ENCODE measurements at places on chromosomes 2 and 18.

DNA sequence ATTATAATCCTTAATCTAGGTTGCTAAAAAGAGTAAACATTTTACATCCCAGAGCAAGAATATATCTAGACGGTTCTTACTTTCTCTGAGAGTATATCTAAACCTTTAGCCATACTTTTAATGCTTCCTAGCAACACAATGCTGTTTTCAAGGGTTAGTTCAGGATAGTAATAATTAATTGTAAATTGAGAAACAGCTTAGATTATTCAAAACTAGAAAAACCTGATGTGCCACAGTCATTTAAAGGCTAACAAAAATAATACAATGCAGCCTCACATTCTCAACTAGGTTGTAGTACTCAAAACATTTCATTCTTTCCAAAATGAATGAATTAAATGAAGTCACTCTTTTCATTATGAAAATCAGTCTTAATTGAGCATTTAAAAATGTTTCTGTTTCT, 103.2 kb upstream of the OTX1 start:
- DNase-seq: no peak

DNA sequence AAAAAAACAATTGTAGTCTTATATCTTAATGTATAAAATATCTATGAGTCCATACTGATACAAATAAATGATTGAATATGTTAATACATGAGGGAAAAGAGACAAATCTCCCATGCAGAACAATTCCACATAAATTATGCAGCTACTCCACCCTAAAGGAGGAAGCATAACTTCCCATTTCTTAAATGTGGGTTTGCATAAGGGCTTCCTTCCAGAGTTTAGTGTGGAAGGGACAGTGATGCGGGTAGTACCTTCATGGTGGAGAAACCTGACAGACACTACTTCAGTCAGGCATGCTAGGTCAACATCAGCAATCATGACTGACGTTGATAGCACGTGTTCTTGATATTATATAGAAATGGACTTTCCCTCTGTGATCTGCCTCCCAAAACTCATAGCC, 146.9 kb upstream of the STON1 start:
- DNase-seq: no peak

GRCh38 chr2:15842758-15843666, 97.3 kb upstream of the MYCN start:
- no peak for DNase-seq

- no peak for DNase-seq
Measured at GRCh38 chr18:6284761-6285160, 129.9 kb downstream of the L3MBTL4 start.

- DNase-seq: no peak
Measured at GRCh38 chr2:216293883-216294282, 78.4 kb downstream of the MARCHF4 start.

GRCh38 chr2:69434753-69435152, 2.5 kb downstream of the NFU1 start:
- no peak for DNase-seq

DNA sequence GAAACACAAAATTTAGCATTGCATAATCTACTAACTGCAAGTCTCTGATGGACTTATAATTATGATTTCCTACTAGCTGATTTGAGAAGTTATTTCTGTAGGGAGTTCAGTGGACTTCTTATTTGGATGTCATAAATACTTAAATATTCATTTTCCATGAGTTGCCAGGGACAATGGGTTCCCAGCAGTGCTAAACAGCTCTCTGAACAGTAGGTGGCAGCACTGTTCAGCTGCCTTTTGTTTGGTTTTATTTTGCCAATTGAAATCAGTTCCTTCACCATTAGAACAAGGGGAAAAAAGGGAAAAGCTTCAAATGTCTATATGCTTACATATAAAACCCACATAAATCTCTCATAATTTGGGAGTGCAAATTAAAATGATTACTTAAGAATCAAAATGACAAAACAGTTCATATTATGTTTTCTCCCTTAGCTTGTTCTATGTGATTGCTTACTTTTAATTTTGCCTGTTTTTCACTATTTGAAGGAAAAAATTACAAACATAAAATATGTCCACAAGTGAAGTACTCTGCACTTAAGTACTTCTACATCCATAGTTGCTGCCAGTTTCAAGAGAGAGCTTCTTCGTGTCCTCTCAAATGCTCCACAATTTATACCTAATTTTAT, 898.9 kb downstream of the CPS1 start:
- peak; percentile 26 for DNase-seq

GRCh38 chr2:190634381-190634780, 14.5 kb upstream of the NAB1 start:
- no peak for DNase-seq

DNA sequence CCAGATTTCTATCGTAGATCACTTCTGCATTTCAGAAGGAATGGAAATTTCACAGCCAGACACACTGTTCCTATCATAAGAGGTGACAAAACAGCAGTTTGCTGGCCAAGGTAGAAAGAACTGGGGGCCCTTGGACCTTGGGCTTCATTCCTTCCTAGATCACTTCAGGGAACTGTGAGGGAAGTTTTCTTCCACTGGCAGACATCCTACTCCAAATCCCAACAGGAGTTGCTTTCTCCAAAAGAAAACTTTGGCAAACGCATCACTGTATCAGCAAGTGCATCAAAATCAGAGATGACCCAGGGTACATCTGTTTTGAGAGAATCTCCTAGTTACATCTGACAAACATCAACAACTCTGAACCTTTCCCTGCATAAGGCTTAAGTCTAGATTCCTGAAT, 348.4 kb upstream of the KLHL29 start:
- no peak for DNase-seq

- no peak for DNase-seq
Measured at GRCh38 chr2:200814276-200814815, 2.6 kb downstream of the BZW1 start.

GRCh38 chr2:237097911-237098702, 12.4 kb downstream of the COPS8 start:
- DNase-seq: peak; percentile 92

DNA sequence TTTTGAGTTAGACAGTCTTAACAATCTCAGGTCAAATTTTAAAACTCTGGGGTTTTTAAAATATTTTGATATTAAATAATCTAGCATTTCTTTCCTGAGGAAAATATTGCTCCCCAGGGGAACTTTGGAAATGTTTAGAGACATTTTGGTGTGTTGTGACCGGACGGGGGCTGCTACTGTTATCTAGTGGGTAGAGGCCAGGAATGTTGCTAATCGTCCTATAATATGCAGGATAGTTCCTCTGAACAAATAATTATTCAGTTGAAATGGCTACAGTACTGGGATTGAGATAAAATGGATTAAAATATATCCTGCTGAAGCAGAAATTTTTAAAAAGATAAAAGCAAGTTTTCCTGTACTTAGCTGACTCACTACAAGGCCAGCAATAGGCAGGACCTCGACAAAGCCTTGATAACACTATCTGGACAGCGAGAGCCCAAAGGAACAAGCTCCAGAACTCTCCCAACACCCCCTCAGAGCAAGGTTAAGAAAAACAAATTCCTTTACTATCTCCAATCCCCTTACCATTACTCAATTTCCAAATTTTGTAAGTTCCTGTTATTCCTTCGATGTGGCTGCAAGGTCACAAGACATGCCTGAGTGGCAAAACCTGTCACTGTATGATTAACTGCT, 1407.4 kb downstream of the SUCLG1 start:
- DNase-seq: no peak

GRCh38 chr18:78716581-78716980, 263.0 kb upstream of the SALL3 start:
- DNase-seq: no peak

DNA sequence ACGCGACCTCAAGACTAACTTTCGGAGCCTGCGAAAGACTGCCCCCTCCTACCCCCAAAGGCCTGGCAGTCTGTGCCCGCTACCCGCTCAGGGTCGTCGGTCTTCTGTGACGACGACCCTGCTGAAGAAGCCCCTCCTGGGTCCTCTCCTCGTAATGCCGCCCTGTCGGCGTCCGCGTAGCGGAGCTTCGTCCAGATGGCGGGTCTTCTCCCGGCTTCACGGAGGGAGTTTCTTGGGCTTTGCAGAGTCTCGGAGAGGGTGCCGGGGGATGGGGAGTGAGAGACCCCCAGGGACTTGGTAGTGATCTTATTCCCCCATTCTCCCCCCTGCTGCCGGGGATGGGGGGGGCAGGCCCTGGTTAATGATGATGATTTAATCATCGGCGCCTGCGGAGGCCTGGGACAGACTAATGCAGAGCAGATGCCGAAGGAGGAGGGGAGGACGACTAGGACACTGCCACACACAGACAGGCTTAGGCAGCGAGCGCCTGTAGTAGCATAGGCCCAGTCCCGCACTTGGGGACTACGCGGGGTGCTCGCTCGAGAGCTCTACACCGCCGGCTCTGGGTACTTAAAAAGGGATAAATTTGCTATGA, 528 bp upstream of the PCGF1 start:
- DNase-seq: no peak

- no peak for DNase-seq
Measured at GRCh38 chr2:14750433-14750832, 117.9 kb downstream of the LRATD1 start.

DNA sequence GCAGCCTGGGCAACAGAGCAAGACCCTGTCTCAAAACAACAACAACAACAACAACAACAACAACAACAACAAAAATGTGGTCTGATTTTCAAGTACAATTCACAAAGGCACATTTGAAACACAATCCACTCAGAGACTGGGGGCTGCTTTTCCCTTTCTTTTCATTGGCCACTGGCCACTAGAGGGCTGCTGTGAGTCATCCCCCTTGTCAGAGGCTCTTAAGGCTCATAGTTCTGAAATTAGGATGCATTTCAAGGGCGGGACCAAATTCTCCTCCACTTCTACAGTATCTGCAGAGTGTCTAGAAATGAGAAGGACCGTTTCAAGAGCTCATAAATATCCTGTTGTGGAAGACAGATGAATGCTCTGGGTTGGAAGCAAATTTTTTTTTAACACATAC, 285.4 kb downstream of the NRXN1 start:
- DNase-seq: peak; percentile 14

DNA sequence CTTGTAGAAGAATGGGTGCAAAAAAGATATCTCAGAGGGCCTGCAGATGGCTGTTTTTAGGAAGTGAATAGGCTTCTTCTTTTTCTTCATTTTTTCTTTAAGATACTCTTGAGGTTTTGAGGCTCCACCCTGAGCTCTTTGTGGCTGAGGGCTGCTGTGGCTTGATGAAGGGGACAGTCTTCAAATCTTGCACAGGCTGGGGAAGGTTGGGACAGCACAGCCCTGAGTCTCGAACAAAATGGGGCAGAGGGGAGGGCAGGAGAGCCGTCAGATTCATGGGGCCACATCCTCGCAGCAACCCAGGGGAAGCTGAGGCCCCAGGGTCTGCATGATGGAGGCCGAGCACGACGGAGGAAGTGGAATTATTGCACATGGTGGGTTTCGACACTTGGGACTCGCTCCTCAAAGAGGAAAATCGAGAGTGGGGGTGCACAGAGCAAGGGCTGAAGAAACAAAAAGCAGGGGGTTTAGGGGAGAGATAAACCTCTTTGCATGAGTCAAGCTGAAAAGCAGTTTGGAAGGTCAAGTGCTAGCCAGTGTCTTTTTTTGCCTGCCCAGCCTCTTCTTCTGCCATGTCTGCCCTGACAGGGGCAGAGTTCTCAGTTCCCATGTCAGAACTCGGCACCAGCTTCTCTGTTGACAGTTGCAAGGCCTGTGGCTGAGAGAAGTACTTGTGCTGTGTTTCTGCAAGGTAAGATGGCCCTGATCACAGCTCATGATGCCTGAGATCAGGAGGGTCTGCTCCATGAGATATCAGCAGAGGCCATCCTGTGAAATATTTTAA, 19.5 kb downstream of the INPP4A start:
- DNase-seq: no peak
